ENCODE measurements at places on chromosomes 2 and 18.

GRCh38 chr2:9308186-9308955, 101.8 kb downstream of the ASAP2 start:
- no peak for DNase-seq

- no peak for DNase-seq
Measured at GRCh38 chr2:119508756-119509155, 15.5 kb downstream of the SCTR start.

- DNase-seq, result no peak
Measured at GRCh38 chr2:100831831-100832230, 11.9 kb downstream of the NPAS2 start.

DNA sequence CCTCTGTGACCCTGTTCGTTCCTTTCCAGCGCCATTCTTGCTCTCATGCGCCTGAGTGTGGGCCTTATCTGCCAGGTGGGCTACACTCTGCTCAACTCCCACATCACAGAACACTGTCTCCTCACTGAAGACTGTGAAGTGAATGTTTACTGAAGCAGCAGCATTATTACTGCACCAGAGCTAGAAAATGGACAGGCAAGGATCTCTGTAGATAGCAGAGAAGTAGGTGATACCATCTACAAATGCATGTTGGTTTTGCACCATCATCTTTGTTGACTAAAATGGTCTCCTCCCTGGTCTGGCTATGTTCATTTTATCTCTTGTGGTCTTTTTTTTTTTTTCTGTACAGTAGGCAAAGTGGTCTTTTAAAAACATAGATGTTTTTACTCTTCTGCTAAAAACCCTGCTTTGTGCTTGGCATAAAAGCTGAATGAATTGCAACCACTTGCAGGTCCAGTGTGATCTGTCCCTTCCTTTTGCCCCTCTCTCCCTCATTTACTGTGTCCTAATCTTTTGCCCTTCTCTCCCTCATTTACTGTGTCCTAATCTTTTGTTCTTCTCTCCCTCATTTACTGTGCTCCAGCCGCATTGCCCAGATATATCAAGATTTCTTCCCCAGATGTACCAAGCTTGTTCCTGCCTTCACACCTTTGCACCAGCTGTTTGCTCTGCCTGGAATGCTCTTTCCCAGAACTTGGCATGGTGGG, 35.4 kb downstream of the BABAM2 start:
- DNase-seq, result no peak

DNA sequence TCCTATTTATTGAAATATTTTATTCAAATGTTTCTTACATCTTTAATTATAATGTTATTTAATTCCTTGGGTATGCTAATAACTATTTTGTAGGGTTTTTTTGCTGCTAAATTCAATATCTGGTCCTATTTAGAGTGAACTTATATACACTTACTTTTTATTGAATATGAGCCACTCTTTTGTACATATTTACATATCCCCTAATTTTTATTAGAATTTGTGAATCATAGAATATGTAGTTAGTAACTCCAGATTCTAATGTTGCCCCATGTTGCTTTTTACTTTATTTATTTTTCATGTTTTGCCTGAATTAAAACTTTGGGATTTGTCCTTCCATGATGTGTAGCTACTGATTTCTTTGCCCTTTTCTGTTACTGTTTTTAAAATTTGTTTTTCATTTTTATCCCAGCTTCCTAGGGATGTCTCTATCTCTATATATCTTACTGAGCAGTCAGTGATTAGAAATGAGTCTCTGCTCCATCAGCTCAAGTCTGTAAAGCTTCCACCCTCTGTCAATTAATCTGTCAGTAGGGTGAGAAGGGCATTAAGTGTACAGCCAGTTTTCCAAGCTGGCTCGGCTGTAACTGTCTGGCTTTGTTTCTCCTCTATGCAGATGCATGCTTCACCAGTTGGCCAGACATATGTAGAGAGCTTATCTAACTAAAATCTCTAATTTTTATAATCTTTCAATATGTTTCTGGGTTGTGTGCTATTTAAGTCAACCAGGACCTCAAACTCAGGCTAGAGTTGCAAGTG, 256.9 kb downstream of the CDH19 start:
- peak; percentile 10 for DNase-seq

DNA sequence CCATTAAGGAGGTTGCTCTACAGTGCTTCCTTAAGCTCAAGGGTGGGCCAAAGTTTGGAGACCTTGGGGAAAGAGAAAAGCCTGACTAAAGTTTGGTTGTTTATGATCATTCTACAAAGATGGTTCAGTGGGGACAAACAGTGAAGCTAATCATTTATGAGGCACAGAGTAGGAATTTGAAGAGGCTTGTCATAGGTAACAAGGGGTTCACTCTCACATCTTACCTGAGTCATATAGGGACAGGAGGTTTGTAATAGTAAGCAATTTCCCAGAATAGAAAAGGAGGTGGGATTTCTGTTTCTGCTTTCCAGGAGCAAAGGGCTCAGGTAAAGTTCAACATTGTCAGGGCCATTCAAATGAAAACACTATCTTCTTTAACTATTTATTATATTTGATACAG, 787.9 kb downstream of the CPS1 start:
- no peak for DNase-seq

GRCh38 chr2:138293549-138293948, 208.0 kb upstream of the SPOPL start:
- no peak for DNase-seq

DNA sequence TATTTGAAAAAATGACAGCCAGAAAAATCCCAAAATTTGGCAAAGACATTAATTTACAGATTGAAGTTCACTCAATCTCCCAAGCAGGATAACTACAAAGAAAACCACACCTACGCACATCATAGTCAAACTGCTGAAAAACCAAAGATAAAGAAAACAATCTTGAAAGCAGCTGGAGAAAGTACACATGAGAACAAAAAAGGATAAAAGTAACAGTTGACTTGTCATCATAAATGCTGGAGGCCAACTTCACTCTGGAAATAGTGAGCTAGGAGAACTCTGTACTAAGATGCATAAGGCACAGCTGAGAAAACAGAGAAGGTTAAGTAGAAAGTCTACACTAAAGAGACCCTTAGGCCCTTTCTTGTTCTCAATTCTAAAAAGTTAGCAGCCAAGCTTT, 73.1 kb downstream of the TLK1 start:
- no peak for DNase-seq
